ENCODE measurements at places on chromosomes 12 and 14. TPM values are rescaled to one million over a fixed set of nuclear protein-coding genes. Genes with fewer than 3 reads are reported as not detected.

CPNE6 gene
- not detected for total RNA-seq

GRCh38 chr12:4276524-4277204 is 3.1 kb downstream of the CCND2 start:
- peak overlapping the region; percentile 88 for H3K27ac ChIP-seq
- peak; percentile 93 for DNase-seq
- peaks cover 27% of the 10 kb centered on the region for H3K4me1 ChIP-seq
- no peaks in the 10 kb centered on the region for H3K27me3 ChIP-seq
- H3K4me3 ChIP-seq: peak overlapping the region; percentile 47

DNA sequence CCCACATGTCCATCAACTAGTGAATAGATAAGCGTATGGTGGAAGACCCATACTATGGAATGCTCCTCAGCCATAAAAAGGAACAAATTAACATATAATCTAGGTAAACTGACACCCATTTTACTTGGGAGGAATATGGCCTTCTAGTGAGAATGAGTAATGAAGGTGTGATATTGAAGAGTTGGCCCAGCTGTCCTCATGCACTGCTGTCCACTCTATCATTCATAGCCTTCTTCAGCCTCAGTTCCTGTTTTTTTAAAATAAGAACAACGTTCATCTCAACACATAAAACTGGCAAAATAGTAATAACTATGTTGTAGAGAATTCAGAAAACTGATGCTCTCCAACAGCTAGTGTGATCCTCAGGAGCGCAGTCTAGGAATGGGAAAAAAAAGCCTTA is 26.5 kb upstream of the OXA1L start:
- no peak overlapping the region for H3K27ac ChIP-seq
- no peaks in the 10 kb centered on the region for H3K4me1 ChIP-seq
- H3K4me3 ChIP-seq: no peak overlapping the region
- no peaks in the 10 kb centered on the region for H3K36me3 ChIP-seq
- H3K27me3 ChIP-seq: no peaks in the 10 kb centered on the region
- DNase-seq: no peak

KLHDC1 gene
- 28.7 TPM for total RNA-seq

- H3K27ac ChIP-seq: no peak overlapping the region
- no peak overlapping the region for H3K4me3 ChIP-seq
These were observed 72.8 kb downstream of the ERC1 start for GRCh38 chr12:1063852-1064251.

NXPH4 gene
- total RNA-seq: not detected

TAS2R9 gene
- total RNA-seq: not detected

GRCh38 chr12:25269701-25270100 is 19.0 kb upstream of the KRAS start:
- H3K27ac ChIP-seq: no peak overlapping the region
- no peak overlapping the region for H3K4me3 ChIP-seq
- no peaks in the 10 kb centered on the region for H3K27me3 ChIP-seq
- no peak for DNase-seq
- H3K4me1 ChIP-seq: no peaks in the 10 kb centered on the region

GRCh38 chr12:128911861-128912260 is 58.6 kb downstream of the GLT1D1 start:
- H3K4me3 ChIP-seq: no peak overlapping the region
- no peak overlapping the region for H3K27ac ChIP-seq
- H3K4me1 ChIP-seq: no peaks in the 10 kb centered on the region
- DNase-seq: no peak
- no peaks in the 10 kb centered on the region for H3K27me3 ChIP-seq

HAL gene
- not detected for total RNA-seq

GLIPR1L1 gene
- total RNA-seq: not detected

GRCh38 chr14:23566112-23566777 is 1.3 kb downstream of the AP1G2 start:
- no peaks in the 10 kb centered on the region for H3K36me3 ChIP-seq
- DNase-seq: no peak
- H3K4me3 ChIP-seq: no peak overlapping the region
- no peaks in the 10 kb centered on the region for H3K27me3 ChIP-seq
- peak overlapping the region; percentile 80 for H3K27ac ChIP-seq

All from uterus (tissue), 4 donors.